Activated T-cell treated with anti-CD3 and anti-CD28 coated beads, Interleukin-2, amount 50 U/mL, for 48 hours (primary cell): ENCODE measurements at places on chromosomes 2 and 18.

- DNase-seq: no peak
These were observed 72.7 kb downstream of the ANKRD12 start for GRCh38 chr18:9209279-9209678.

- DNase-seq: no peak
These were observed 218.9 kb upstream of the NCKAP5 start for GRCh38 chr2:133787207-133787606.

DNA sequence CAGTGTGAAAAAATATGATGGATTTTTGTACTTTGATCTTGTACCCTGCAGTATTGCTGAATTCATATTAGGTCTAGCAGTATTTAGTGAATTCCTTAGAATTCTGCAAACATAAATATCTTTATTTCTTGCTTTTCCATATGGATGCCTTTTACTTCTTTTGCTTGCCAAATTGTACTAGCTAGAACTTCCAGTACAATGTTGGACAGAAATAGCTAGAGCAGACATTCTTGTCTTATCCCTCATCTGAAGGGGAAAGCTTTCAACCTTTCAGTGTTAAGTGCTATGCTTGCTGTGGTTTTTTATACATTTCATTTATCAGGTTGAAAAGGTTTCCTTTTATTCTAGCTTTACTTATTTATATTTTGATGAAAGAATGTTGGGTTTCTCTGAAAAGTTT lies 1321.9 kb upstream of the CHAC2 start:
- DNase-seq: no peak

DNA sequence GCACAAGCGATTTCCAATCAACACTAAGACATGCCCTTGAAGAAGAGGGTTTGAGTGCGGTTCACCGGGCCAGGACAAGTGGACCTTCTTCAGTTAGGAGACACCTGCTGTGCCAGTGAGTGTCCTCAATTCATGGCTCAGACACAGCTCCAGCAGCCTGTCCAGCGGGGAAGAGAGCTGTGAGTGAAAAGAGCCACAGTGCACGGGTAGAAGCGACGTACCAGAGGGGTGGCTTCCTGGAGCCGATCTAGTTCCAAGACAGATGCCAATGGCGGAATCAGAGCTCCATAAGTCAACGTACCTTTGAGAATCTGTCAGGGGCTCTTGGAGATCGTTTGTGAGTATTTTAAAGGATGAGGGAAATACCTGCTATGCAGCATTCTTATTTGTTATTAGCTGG lies 119.9 kb upstream of the SALL3 start:
- DNase-seq: no peak

GRCh38 chr2:11430729-11431128 lies 35.2 kb downstream of the E2F6 start:
- no peak for DNase-seq

GRCh38 chr2:52404866-52405265 lies 1362.7 kb upstream of the CHAC2 start:
- DNase-seq: no peak

DNA sequence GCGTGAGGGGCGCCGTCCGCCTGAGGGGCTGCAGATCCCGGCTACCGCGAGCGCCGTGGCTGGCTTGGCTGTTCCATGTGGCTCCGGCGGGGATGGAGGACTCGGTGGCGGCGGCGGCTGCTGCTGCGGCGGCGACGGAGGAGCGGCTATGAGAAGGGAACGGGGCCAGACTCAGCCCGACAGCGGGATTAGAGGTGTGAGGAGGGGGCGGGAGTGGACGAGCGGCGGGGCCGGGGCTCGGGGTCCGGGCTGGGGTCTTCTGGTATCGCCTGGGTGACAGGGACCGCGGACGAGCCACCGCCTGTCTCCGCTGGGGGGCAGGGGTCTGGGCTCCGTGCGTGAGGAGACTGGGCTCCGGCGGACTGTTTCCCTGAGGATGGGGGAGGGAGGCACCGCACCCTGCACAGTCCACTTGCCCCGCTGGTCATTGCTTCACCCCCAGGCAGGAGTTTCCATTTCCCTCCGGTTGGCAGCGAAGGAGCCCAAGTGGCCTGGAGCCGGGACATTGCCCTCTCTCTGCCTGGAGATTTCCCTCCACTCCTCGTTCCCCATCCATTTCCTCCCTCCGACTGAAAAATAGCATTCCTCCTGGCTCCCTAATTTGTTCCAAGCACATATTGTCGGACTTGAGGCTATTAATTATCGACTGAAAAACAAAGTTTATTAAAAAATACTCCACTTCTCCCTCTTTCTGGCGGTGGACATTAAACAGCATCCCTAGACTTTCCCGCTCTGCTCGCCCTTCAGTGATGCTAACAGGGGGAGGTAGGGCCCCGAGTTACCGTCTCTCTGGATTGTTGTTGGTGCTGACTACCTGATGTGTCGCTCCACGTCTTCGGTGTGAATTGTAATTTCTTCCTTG lies 577 bp downstream of the EHBP1 start:
- DNase-seq: peak; percentile 23

DNA sequence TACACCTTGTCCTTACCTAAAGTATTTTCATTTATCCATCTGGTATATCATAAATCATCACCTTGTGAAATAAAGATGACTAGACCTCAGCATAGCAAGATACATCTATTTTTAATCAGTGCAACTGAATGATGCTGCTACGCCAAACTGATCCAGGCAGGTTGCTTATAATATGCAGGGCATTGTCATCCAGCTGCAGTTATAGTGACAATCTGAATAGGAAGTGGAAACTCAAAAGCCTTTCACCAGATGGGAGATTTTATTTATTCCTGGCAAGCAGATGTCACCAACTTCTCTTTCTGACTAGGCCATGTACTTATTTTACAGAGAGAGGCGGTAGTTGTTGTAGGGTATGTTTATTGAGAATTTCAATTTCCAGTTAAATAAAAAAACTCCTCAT lies 747.3 kb downstream of the ADCYAP1 start:
- DNase-seq: no peak

GRCh38 chr2:229163893-229164292 lies 107.2 kb downstream of the PID1 start:
- no peak for DNase-seq

GRCh38 chr18:49566985-49567384 lies 5.1 kb downstream of the LIPG start:
- DNase-seq: no peak

- DNase-seq: peak; percentile 26
These were observed 62.6 kb upstream of the ZNF397 start for GRCh38 chr18:35178260-35178659.

DNA sequence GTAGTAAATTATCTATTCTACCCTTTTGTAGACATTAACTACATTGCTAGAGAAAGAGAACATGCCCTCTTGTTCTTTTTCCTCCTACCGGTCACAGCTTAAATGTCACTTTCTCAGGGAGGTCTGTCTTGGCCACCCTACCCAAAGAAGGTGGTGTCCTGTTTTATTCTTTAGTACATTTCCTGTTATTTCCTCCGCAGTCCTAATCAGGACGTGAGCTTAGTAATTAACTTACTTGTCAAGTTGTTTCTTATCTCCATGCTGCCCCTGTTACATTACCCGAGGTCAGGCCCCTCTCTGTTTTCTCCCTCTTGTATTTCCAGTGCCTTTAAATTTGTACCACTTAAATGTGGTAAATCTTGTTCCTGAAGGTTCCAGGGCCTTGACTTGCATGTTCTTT lies 73.7 kb upstream of the RMDN2 start:
- DNase-seq: no peak

- no peak for DNase-seq
These were observed 63.7 kb downstream of the EIPR1 start for GRCh38 chr2:3313781-3314375.

GRCh38 chr2:12340164-12340563 lies 376.6 kb upstream of the TRIB2 start:
- no peak for DNase-seq

GRCh38 chr18:49446481-49446880 lies 14.0 kb downstream of the DYM start:
- DNase-seq: no peak

GRCh38 chr2:205786976-205787375 lies 104.7 kb downstream of the NRP2 start:
- DNase-seq: no peak

GRCh38 chr2:212596688-212597087 lies 58.1 kb upstream of the ERBB4 start:
- no peak for DNase-seq

DNA sequence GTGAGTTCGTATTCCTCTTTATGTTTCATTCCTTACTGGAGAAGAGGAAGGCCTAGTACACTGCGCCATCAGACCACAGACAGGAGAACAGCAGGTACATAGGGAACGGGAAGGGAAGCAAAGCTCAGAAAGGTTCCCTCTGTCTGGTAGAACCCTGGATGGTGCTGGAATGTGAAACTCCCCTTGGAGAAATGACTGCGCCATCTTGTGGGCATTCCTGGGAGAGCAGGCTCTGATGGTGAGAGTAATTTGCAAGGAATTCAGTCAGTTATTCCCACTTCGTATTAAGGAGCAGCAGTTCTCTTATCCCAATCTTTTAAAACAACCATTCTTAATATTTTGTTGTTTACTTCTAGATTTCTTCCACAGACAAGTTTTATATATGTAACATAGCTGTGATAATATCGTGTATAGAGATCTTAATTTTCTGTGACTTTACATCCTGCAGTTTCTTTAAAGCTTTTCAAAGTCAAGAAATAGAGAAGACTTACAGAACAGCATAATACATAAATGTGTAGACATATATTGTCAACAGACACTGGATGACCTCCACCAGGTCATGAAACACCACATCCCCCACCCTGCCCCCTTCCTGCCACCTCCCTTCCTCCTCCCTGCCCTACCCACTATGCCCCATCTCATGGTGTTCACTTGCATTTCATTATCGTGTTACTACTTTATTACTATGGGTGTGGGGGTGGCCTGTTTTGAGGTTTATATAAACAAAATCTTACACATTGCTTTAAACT lies 83.9 kb downstream of the ARHGEF4 start:
- DNase-seq: peak; percentile 76

- no peak for DNase-seq
These were observed 39.3 kb upstream of the TMEM17 start for GRCh38 chr2:62545261-62545660.

DNA sequence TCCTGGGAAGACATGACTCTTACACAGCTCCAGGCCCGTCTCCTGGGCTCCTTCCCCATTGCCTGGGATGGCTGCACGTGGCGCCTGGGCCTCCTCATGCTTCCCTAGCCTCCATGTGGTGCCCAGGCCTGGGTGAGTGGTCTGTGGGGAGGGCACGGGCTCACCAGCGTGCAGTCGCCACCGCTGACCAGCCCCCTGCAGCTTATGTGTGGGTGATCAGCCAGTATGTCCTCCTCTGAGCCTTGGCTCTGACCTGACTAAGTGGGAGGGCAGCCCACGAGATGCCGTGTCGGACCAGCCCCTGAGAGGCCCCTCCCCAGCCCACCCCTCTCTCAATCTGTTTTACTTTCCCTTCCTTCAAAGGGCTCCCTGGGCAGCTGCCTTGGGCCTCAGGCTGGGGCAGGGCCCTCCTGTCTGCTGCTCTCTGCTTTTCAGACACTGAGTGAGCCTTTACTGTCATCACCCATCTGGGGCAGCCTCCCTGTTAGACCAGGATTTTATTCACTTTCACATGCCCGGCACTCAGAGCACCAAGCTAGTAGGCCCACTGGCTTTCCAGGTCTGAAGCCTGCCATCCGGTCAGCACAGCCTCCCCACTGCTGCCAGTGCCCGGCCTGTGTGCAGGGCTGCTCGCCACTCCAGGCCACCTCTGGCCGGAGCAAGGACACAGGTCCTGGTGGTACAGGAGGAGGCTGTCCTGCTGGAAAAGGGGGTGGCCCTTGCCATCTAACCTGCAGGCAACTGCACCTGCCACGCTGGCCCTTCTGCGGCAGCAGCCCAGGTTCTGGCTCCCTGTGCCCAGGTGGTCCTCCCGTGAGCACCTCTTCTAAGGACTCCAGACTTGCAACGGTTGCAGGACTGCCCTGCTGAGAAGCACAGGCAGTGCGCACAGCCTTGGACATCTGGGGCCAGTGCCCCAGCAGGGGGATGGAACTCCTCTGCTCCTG lies 84.9 kb upstream of the HPCAL1 start:
- DNase-seq: no peak

DNA sequence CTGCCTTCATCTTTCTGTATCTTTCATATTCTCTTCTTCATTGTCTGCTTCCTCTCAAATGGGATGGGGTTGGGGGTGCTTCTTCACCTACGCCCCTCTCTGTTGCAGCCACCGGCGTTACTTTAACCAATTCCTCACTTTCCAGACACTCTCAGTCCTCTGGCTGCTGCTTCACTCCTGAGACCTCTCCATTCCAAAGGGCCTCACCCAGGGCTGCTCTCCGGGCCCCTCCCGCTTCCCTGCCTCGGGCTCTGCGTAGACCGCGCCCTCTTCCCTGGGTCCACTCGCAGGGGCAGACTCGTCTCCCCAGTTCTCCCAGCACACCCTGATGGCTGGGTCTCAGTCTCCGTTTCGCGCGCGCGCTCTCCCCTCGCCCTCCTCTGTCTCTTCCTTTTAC lies 926 bp downstream of the SERPINB8 start:
- no peak for DNase-seq

GRCh38 chr18:22300665-22301636 lies 116.8 kb downstream of the CTAGE1 start:
- no peak for DNase-seq

DNA sequence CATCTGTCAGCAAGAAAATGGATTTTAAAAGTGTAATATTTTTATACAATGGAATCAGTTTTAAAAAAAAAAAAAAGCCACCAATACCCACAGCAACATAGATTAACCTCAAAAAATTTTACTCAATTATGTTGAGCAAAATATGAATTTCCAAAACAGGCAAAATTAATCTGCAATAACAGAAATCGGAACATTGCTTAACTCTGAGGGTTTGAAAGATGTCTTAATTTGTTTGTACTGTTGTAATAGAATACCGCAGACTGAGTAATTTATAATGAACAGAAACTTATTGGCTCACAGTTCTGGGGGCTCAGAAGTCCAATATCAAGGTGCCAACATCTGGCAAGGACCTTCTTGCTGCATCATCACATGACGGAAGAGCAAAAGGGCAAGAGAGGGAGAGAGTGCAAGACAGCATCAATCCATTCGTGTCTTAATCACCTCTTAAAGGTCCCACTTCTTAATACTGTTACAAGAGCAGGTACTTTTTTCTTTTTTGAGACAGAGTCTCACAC lies 31.8 kb upstream of the TNFAIP6 start:
- DNase-seq: no peak

DNA sequence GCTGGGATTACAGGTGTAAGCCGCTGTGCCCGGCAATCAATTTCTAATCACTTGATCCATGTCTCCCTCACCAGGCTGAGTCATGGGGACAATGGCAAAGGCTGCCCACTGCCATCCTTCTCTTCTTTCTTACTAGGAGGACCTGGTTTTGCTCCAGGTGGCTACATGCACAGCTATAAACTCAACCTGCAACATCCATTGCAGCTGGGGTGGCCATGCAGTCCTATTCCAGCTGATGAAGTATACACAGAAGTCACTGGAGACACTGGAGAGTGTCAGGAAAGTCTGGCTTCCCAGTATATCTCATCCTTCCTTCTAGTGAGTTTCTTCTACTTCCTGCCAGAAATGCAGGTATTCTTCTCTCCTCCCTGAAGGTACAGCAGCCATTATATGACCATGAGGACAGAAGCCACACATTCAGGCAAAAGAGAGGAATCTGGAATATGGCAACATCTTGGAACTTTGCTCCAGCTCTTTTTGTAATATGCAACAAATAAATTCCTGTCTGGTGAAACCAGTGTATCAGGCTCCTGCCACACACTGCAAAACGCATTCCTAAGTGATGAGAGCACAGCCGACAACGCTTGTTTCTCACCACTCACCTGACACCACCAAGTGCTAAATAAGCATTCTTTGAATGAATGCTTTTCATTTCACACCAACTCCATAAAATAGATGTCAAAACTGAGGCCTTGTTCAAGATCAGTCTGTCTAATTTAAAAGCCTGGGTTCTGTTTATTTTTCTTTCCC lies 32.3 kb downstream of the SCTR start:
- DNase-seq: no peak
